ENCODE measurements at places on chromosomes 5 and 9.

DNA sequence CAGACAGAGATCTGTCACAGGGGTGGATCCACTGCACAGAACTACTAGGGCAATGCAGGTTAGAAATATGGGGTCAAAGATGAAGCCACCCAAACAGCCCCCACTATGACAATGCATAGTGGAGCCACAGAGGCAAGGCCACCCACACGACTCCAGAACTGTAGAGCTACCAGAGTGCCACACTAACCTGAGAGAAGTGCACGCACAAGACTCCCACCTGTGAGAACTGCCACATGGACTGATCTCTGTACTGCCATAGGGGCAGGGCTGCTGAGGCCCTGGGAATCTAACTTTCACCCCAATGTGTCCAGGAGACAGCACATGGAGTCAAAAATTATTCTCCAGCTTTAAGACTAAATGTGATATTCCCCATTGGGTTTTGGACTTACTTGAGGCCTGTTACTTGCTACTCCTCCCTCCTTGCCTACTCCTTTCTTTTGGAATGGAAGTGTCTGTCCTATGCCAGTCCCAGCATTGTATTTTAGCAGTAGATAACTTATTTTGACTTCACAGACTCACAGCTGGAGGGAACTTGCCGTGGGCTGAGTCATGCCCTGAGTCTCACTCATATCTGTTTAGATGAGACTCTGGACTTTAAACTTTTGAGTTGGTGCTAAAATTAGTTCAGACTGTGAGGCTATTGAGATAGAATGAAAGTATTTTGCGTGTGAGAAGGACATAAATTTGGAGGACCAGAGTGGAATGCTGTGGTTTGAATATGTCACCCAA, 853.3 kb downstream of the MAT2B start:
- peak; percentile 53 for DNase-seq

DNA sequence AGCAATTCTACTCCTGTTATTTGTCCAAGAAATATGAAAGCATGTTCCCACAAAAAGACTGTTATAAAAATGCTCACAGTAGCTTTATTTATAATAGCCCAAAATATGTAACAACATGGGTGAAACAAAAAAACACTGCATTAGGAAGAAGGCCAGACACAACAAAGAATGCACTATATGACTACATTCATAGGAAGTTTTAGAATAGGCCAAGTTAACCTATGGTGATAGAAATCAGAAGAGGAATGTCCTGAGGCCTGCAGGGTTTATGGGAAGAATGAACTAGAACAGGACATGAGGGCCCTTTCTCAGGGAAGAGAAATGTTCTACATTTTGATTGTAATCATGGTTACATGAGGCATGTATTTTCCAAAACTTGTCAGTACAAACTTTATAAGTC, 24.7 kb upstream of the TAS2R1 start:
- peak; percentile 84 for DNase-seq

- no peak for DNase-seq
Measured at GRCh38 chr9:136722969-136723356, 10.6 kb downstream of the DIPK1B start.

DNA sequence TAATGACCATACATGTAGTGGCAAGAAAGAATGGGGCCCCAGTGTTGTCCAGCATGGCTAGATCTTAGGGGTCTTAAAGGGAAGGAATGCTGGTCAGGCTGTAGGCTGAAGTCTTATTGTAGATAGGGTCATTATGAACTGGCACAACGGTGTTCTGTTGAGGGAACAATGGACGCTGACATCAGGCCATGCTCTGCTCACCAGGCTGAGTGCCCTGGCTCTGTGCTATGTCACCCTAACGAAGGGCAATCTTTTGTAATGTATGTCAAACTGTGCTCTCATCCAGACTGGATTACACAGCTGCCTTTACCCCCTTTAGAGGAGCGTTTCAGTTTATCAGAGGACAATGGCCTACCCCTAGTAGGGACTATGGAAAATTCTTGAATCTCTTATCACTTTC, 14.6 kb upstream of the ZNF608 start:
- no peak for DNase-seq

Data from foreskin melanocyte (primary cell).